ENCODE measurements at places on chromosomes 1 and 21.

DNA sequence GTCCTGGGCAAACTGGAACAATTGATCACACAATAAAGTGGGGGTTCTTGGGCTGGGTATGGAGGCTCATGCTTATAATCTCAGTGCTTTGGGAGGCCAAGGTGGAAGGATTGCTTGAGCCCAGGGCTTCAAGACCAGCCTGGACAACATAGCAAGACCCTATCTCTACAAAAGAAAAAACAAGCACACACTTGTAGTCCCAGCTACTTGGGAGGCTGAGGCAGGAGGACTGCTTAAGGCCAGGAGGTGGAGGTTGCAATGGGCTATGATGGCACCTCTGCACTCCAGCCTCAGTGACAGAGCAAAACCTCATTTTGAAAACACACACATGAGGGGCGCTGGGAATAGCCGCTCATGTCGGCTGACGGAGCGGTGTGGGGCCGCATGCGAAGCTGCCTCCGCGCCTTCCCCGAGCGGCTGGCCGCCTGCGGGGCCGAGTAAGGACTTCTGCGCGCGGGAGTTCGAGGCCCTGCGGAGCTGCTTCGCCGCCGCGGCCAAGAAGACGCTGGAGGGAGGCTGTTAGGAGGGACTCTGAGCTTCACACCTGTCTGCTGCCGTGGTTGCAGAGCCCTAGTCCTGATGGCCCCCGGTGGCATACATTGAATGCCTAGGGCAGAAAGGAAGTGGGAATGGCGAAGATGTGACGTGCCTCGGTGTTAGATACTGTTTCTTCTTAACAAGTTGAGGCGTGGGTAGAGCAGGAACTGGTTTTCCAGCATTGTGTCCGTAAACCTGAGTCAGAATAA lies 59.5 kb downstream of the ACBD3 start:
- DNase-seq = no peak

GRCh38 chr1:99069146-99069545 lies 64.5 kb upstream of the PLPPR5 start:
- DNase-seq = no peak

GRCh38 chr1:203189951-203190352 lies 3.4 kb upstream of the CHI3L1 start:
- DNase-seq = no peak

DNA sequence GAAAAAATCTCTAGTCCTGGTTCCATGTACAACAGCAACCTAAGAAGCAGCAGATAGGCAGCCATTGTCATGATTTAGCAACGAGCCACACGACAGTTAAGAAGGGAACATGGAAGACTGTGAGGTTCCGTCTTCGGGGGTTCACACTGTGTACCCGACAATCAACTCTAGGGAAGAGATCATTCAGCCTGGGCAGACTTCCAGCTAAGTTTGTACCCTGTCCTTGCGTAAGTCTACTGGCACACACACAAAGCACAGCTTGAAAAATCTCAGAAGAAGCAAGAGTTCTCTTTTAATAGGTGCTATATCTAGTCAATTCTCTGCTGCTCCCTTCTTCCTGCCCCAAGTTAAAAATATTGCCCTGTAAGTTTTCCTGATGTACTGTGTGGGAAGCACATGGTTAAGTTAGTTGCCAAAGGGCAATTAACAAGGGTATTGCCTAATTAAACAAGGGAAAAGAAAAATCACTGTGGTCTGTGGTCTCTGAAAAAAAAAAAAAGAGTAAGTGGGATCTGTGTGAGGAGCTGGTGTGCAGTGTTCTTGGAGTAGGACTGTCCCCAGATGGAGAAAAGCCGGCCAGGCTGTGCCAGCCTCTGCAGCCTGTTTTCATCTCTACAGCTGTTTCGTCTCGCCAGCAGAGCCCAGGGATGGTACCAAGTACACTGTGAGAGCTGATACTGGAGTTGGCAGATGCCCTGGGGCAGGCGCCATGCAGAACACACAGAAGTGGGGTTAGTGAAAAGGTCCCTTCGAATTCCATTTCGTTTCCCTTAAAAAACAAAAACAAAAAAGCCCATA lies 6.4 kb upstream of the MYBPHL start:
- DNase-seq = peak; percentile 82

- no peak for DNase-seq
These were observed 50.1 kb downstream of the SSBP3 start for GRCh38 chr1:54355931-54356679.

DNA sequence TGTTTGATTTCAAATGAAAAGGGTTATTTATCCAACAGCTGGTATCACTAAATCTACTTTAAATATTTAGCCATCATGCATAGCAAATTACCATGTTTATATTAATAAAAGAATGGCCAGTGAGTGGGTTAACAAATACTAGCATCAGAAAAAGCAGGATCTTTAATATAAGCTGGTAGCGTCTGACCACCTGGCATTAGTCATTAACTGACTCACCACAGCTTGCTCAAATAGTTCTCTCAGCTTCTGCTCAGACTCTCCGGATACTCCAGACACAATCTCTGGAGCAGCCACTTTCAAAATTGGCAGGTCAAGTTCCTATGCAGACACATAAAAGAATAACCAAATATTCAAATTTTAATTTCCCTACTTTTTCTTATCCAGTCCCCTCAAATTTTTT lies 29.6 kb downstream of the NVL start:
- no peak for DNase-seq

DNA sequence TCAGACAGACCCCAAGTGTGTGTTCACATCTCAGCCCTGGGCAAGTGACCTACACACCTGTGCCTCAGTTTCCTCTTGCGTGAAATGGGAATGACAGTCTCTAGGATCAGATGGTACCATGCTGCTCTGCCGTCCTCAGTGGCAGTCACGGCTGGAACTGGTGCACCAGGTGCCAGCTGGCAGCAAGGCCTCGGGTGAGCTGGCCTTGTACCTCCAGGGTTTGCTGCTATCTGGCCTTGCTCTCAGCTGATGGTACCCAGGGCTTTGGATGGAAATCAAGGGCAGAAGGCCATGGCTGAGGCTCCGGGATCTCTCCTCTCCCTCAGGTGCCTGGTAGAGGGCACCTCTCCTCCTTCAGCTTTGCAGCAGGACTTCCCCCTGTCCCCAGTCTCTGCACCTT lies 21.3 kb downstream of the TMEM201 start:
- no peak for DNase-seq

GRCh38 chr1:151369621-151370048 lies 2.9 kb downstream of the SELENBP1 start:
- DNase-seq = no peak

DNA sequence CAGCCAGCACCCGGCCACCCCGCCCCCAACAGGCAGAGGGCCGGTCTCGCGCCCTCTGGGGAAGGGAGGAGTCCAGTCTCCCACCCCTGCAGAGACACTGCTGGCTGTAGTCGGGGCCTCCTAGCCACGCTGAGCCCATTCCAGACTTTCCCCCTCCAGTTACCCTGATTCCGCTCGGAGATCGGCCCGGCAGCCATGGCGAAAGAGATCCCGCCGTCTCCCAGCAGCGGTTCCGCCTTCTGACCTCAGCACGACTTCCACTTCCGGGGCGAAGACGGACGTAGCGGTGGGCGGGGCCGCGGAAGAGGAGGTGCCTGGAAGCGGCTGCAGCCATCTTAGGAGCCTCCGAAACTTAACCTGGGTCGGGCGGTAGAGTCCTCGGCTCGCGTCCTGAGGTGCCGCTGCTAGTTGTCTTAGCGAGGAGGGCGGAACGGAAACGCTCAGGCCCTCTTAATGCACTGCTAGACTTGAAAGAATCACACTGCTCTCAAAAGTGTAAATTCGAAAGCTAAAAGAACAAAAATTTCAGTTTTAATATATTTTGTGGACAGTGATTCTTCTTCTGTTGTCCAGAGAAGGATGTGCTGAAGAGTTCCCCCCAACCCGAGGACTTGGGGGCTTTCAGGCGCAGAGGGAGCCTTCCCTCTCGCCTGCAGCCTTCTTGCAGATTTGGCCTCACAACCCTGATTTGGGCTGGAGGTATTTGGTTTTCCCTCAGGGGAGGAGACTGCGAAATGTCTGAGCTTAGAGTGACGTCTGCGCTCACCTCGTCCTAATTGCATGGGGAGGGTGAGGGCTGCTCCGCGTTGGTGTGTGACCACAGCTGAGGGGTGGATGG lies at the start of gene SF3B4:
Gene SF3B4, minus strand, starts transcription at position 241 of the 838 bp plus-strand sequence. Its CDS starts 44 bp downstream, at position 197.
- peak; percentile 94 for DNase-seq

GRCh38 chr21:27339902-27340301 lies 373.0 kb upstream of the ADAMTS5 start:
- DNase-seq = no peak

- DNase-seq = no peak
These were observed 47.0 kb downstream of the MRPL39 start for GRCh38 chr21:25560271-25560685.

- no peak for DNase-seq
These were observed 75.2 kb downstream of the RERE start for GRCh38 chr1:8742022-8742924.

GRCh38 chr1:109047339-109047738 lies 5.4 kb upstream of the WDR47 start:
- no peak for DNase-seq

GRCh38 chr1:180206581-180206980 lies 23.5 kb upstream of the LHX4 start:
- no peak for DNase-seq

- DNase-seq = no peak
These were observed 6.8 kb upstream of the IFNGR2 start for GRCh38 chr21:33396436-33396835.

DNA sequence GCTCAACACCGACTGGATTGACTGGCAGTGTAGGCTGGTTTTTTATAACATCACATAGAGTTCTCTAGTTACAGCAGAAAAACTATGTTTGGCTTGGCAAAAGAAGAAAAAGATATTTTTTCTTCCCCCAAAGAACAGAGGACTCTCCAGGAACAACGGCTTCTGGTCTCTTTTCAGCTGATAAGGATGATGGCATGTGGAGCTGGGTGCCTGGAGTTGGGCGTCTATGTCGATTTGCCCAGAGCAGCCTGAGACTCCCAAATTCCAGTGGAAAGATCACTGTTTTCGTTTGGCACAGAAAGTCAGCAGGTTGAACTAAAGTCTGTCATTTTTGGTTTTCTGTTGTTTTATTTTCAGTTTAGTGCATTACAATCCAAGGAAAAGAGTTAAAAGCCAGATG lies 91.1 kb downstream of the SMYD2 start:
- no peak for DNase-seq
